Stimulated activated CD4-positive, alpha-beta T cell treated with anti-CD3 and anti-CD28 coated beads, Interleukin-4, amount 100 ng/mL, for 48 hours (primary cell): ENCODE measurements at places on chromosomes 7 and 10.

- DNase-seq: no peak
Observed at GRCh38 chr10:24989867-24990266, 26.1 kb downstream of the ENKUR start.

DNA sequence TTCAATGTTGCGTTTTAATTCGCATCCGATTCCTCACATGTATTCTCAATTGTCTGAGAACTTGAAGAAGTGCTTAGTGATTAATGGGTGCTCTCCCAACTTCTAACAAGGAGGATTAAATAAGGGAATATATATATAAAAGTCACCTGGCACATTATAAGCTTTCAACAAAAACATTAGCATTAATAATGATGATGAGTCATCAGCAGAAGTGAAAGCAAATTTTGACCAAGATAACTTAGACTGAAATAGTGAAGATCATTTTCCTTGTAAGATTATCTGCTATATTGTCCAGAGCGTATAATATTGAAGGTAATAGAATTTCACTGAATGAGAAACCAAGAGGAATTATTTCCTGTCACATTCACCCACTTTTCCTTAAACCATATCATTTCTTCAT, 8.5 kb downstream of the ASAH2 start:
- DNase-seq: no peak

GRCh38 chr10:132973903-132974241, 31.5 kb upstream of the CFAP46 start:
- DNase-seq: no peak

DNA sequence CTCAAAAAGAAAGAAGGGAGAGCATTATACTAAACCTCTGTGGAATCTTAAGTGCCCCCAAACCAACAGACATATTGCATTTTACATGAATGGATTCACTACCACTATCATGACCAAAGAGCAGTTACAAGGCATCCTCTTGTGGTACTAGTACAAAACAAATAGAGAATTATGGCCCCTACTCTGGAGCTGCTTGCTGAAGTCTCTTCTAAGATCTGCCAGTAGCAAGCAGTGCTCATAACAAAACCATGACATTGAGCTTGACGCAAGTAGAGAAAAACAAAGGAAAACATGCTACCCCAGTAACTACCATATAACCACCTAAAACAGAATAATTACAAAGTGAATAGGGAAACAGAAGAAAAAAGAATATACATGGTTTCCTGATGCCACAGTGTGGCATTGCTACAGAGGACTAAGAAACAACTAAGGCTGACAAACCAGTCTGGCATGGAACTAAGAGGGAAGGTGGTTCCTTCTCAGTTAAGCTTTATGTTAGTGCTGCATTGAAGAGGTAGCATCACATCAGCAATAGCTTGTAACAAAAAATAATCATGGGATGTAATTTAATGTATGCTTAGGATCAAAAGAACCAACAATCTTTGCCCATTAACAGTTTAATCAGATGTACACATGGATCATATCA, 150.2 kb upstream of the AGR3 start:
- no peak for DNase-seq

GRCh38 chr7:98058186-98058585, 48.5 kb upstream of the LMTK2 start:
- no peak for DNase-seq

DNA sequence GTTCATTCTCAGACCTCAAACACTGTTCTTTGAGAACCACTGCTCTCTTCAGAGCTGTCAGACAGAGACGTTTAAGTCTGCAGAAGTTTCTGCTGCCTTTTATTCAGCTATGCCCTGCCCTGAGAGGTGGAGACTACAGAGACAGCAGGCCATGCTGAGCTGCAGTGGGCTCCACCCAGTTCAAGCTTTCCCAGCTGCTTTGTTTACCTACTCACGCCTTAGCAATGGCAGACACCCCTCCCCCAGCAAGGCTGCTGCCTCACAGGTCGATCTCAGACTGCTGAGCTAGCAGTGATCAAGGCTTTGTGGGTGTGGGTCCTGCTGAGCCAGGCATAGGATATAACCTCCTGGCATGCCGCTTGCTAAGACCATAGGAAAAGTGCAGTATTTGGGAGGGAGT, 80.5 kb upstream of the CYP2C9 start:
- DNase-seq: no peak

GRCh38 chr7:98619450-98620321, 2.6 kb downstream of the NPTX2 start:
- DNase-seq: no peak

DNA sequence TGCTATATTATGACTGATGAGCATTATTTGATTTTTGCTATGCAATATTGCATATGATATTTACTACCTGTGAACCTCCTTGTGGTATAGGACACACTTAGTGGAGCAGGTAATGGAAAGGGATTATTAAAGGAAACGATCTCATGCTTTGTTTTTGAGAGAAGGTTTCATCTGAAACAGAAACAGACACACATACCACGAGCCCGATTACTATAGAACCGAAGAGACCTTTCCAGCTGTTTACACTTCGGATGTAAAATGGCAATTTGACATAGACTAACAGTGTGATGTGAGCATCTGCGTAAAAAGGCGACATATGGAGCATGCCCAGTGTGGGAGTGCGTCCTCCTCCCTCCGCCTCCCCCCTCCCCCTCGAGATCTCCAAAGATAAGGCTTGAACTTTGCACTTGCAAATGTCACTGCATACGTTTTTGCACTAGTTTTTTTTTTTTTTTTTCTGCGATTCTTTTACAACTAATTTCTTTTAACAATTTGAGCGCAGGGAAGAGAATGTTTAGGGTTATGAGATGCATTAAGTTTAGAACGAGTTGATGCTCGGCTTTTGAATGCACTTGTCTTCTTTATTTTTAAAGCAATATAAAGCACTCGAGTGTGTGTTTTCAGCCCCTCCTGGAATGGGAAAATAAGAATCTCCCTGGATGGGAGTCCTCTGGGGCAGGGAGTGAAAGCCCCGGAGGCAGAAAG, 251.0 kb downstream of the NSUN6 start:
- DNase-seq: no peak

GRCh38 chr10:30493609-30494530, 59.9 kb downstream of the MAP3K8 start:
- no peak for DNase-seq

DNA sequence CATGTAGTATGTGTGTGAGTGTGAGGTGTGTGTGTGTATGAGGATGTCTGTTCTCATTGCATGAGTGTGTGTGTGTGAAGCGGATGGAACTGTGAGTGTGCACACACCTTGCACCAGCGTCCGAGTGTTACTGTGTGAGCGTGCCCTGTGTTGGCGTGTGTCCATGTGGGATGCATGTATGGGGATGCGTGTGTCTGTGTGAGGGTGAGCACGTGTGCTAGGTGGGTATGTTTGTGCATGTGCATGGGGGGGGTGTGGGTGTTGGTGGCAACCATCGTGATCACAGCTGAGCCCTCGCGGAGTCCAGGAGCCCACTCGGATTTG, 6.4 kb downstream of the KNDC1 start:
- DNase-seq: no peak

- peak; percentile 23 for DNase-seq
Observed at GRCh38 chr7:29194594-29195427, at the start of gene CHN2. CHN2 (plus strand) TSS chr7:29194775.

- no peak for DNase-seq
Observed at GRCh38 chr10:74071157-74071556, 73.2 kb downstream of the VCL start.

GRCh38 chr10:1552406-1552805, 184.9 kb downstream of the ADARB2 start:
- DNase-seq: no peak

GRCh38 chr10:72242675-72243074, 26.6 kb upstream of the ASCC1 start:
- DNase-seq: no peak

GRCh38 chr7:77450613-77451012, 34.5 kb upstream of the GSAP start:
- no peak for DNase-seq

DNA sequence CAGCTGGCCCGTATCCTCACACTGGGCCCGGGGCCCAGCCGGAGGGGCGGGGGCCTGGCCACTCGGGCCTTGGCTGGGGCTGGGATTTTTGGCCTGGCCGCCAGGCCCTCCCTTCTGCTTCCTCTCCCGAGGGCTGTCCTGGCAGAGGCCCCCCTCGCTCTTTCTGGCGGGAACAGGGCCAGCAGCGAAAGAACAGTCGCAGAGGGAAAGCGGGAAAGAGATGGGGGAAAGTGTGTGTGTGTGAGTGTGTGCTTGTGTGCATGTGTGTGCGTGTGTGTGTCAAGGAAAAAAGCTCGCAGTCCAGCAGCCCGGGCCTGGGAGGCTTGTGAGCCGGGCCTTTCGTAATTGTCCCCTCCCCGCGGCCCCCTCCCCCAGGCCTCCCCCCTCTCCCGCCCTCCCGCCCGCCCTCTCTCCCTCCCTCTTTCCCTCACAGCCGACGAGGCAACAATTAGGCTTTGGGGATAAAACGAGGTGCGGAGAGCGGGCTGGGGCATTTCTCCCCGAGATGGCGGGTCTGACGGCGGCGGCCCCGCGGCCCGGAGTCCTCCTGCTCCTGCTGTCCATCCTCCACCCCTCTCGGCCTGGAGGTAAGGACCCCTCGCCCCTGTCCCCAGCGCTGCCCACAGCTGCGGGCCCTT, at the start of gene ELN:
TSS of gene ELN (plus strand) at position 491 of the 638 bp plus-strand sequence. CDS start at position 506, 15 bp downstream.
- no peak for DNase-seq

DNA sequence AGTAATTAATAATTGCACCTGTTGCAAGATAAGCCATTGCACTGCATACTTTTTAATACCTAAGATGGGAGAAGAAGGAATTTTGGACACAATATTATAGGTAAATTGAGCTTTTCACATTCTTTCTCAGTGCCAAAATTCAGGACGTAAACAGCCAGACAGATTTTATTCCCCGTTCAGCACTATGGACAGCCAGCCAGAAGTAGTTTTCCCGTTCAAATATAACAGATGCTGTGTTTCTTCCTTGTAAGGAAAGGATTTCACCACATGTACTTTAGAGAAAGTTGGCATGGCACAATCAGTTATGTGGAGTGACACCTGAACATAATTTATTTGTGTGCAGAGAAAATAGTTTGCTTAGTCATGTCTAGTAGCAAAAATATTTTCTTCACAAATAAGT, 34.8 kb downstream of the SEMA3E start:
- DNase-seq: no peak

- no peak for DNase-seq
Observed at GRCh38 chr10:28130267-28130666, 131.4 kb upstream of the ODAD2 start.

DNA sequence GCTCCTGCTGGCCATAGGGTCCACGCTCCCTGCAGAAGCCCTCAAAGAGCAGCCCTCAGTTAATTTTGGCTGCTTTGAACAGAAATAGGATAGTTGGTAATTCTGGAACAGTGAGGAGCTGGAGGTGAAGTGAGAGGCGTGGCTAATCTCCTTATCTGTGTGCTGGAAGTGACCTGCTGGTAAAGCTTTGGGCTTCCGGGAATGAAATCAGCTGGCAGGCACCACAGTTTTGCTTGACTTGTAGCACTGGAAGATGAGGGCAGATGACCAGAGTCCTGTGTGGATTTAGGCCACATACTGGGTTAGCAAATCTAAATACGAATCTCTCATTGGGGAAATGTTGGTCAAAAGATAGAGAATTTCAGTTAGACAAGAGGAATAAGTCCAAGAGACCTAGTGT, 10.2 kb downstream of the ATP6V0E2 start:
- no peak for DNase-seq

- no peak for DNase-seq
Observed at GRCh38 chr10:130221456-130222375, 85.5 kb downstream of the GLRX3 start.

GRCh38 chr7:55502124-55502857, 70.0 kb downstream of the VOPP1 start:
- no peak for DNase-seq

DNA sequence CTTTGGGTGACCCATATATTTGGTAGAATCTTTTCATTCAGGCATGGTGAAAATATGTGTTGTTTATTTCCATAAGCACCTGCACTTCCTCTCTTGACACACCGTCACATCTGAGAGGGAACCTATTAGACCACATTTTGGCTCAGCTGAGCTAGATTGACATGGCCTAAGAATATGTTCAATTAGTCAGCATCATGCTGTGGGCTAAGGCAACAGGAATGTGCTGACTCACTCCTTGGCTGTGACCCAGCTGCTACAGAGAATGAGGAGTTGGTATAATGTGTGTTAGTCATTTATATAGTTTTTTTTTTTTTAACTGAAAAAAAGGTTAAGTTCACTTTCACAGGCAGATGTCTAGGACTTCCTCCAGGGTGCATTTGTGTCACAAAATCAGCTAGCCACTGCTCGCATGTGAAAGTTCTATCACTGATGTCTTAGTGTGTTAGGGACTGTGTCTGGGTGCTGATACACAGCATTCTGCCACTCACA, 180.6 kb downstream of the SEMA3E start:
- DNase-seq: no peak

GRCh38 chr10:2851566-2851965, 215.8 kb upstream of the PFKP start:
- no peak for DNase-seq

DNA sequence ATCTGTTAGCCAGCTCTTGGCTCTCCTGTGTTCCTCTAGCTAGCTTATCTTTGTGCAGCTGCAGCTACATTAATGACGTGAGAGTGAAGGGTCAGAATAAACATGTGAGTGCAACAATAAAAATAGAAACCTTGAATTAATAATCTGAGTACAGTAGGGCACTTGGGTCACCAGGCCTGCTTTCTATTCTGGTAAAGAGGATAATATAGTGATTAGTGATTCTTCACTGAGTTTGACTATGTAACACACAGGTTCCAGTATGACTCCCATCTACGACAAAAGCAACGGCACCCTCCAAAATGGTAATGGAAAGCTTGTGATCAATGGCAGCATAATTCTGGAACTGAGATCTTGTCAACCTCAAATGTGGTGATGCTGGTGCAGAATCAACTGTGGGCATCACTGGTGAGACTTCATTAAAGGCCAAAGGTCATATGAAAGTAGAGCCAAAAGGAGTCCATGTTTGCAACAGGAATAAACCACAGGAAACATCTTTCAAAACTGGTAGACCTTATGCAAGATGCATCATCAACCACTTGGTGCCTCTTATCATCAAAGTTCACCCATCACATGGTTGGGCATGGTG, 77.6 kb downstream of the NRBF2 start:
- DNase-seq: no peak

DNA sequence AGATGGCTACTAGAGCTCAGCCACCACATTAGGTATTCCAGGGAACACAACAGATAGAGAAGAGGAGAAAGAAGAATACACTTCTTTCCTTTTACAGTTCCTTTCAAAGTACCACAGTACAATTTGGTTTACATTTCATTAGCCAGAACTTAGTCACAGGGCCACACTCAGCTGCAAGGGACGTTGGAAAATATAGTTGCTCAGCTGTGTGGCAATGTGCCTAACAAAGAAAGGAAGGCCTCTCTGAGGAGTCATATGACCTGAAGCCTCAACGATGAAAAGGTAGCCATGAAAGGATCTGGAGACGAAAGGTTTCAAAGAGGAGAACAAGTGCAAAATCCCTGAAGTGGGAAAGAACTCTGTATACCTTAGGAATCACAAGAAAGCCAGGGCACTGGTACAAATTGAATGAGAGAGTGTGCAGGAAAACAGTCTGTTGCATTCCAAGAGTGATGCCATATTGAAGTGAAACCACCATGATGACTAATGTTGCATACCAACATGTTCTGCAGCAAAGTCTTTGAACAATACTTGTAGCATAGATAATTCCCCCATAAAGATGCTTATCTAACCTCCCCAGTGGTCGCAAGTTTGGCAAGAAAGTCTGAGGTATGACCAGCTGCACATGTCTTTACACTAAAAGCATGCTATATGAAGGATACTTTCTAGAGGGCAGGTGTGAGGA, 278.9 kb downstream of the HPSE2 start:
- DNase-seq: no peak
